Cardiac muscle cell (in vitro differentiated cells and primary cell): ENCODE measurements at places on chromosomes 5 and 9.

DNA sequence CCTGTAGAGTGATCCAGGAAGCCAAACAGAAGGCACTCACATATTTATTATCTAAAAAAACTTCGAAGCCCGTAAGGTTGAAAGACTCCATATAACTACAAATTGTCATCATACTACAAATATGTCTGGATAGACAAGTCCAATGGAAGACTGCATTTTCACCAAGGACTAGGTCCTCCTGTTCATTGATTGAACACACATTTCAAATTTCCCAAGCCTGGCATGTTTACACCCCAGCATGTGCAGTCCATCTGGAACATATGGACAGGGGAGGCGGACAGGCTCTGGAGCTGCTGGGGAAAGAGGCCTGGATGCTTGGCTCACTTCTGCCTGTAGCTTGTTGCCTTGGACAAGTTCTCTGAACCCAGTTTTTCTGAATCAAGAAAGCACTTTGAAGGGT, 378.7 kb downstream of the ENC1 start:
- no peak for DNase-seq
- H3K4me1 ChIP-seq, result no peaks in the 10 kb centered on the region
- no peaks in the 10 kb centered on the region for H3K27me3 ChIP-seq
- H3K27ac ChIP-seq, result no peak overlapping the region
- no peaks in the 10 kb centered on the region for H3K36me3 ChIP-seq

DNA sequence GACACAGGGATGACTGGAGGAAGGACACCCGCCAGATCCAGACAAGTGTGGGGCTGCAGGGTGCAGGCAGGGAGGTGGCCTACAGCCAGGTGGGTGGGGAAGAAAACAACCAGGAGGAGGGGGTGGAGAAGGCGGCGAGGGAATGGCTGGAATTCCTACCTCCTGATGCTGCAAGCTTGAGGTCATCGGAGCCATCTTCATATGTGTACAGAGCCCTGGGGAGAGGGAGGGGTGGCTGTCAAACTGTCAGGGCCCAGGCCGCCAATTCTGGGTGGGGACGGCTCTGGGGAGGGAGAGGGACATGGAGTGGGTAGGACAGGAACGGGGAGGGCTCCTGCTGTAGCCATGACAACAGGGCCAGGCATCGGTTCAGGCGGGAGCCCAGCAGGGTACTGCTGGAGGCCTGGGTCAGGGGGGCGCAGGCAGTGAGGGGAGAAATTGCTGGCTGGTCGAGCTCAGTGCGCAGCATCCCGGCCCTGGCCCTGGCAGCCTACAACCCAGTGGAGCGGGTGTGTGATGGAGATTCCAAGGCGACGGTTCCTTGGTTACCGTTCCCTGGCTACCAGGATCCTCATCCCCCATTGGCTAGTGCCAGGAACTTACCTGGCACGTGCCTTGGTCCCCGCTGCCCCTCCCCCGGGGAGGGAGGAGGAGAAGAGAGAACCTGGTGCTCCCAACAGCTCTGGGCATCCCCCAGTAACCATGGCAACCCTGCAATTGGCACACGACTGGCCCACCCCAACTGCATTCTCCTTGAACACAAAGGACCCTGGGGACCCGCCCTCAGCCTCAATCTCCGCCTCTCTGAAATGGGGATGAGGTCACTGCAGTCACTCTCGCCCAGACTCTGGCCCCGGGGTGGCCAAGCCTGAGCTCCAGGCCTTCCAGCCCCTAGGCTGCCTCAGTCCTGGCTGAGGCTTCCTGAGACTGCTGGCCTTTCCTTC, 4.5 kb downstream of the DBN1 start:
- no peaks in the 10 kb centered on the region for H3K27me3 ChIP-seq
- no peak for DNase-seq
- H3K4me1 ChIP-seq, result peaks cover 9% of the 10 kb centered on the region
- no peak overlapping the region for H3K4me3 ChIP-seq
- H3K27ac ChIP-seq, result no peak overlapping the region
- peaks cover 33% of the 10 kb centered on the region for H3K36me3 ChIP-seq

GRCh38 chr5:124957063-124957462, 210.6 kb upstream of the ZNF608 start:
- H3K36me3 ChIP-seq, result no peaks in the 10 kb centered on the region
- DNase-seq, result no peak
- H3K4me1 ChIP-seq, result no peaks in the 10 kb centered on the region

DNA sequence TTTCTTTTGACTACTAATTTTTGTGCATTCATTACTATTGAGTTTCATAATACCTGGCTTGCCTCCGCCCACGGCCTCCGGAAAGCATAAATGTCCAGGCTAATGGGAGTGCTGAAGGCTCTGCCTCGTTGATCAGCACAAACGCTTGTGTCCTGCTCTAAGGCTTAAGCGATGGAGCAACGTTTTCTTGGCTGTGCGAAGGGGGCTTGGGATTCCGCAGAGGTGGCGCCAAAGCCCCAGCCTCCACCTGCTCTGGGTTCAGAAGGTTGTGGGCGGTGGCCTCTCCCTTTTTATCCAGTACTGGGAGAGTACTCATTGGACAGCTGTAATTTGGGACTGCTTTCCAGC, 19.7 kb downstream of the ANXA2R start:
- peaks cover 8% of the 10 kb centered on the region for H3K4me1 ChIP-seq
- peaks cover 97% of the 10 kb centered on the region for H3K27me3 ChIP-seq
- peak; percentile 54 for DNase-seq
- peak overlapping the region; percentile 6 for H3K4me3 ChIP-seq

- no peak overlapping the region for H3K4me3 ChIP-seq
- no peak overlapping the region for H3K27ac ChIP-seq
- H3K4me1 ChIP-seq, result no peaks in the 10 kb centered on the region
- DNase-seq, result no peak
- H3K27me3 ChIP-seq, result no peaks in the 10 kb centered on the region
- no peaks in the 10 kb centered on the region for H3K36me3 ChIP-seq
These were observed 26.4 kb upstream of the TMOD1 start for GRCh38 chr9:97475059-97475458.

- H3K27ac ChIP-seq, result peak overlapping the region; percentile 58
- H3K27me3 ChIP-seq, result no peaks in the 10 kb centered on the region
These were observed 3.6 kb downstream of the NEURL1B start for GRCh38 chr5:172644711-172645110.
